Urinary bladder (tissue), 4 donors: ENCODE measurements at places on chromosomes 1 and 21.

DNA sequence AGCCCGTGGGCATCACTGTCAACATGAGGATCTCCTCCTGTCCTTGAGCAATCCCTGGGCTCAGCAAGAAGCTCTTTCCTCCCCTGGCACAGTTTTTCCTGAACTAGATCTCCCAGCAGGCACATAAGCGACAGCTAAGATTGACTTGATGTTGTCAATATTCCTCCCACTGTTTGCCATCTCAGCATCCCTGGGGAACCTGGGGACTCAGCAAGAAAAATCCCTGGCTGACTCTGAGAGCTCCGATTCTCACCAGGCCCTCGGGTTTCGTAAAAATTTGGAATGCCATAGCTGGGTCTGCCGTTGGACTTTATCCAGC lies 687.2 kb downstream of the MATN1 start:
- DNase-seq = no peak

GRCh38 chr1:1802871-1803270 lies 24.6 kb upstream of the NADK start:
- DNase-seq = no peak

GRCh38 chr1:226401355-226402303 lies 6.3 kb downstream of the PARP1 start:
- DNase-seq = no peak

DNA sequence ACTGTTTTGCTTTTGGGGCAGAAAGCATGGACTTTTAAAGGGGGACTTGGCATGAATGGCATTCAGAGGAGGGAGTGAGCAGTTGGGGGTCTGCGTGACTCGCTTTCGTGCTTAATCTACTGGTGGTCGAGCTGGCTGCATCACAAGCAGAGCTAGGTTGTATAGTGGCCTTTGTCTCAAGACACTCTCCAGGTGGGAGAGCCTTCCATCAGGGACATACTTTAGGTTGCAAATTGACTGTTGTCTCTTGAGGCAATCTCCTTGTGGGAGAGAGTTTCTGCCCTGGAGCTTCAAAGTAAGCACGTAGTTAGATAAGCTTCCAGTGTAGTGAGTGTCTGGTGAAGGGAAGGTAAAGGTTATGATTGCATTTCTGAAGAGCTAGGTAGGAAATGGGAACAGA lies 93.9 kb downstream of the C1orf21 start:
- DNase-seq = no peak

DNA sequence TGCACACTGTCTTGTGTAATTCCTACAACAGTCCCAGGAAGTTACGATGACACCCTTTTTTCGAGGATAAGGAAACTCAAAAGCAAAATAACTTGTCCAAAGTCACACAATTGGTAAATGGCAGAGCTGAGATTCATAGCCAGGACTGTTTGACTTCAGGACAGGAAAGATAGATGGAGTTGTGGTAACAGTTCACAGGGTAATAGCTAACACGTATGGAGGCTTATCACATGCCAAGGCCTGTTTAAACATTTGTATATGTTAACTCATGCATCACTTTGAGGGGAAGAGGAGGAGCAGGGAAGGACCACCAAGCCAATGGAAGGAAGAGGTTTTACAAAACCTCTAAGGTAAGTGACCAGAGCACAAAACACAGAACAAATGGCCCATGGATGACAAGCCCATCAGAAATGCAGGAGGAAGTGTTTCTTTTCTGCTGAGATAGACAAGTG lies 2.8 kb downstream of the DHCR24 start:
- no peak for DNase-seq

- DNase-seq = no peak
Observed at GRCh38 chr1:102420034-102420433, 423.3 kb upstream of the OLFM3 start.

- DNase-seq = no peak
Observed at GRCh38 chr1:94048413-94049164, 72.4 kb downstream of the ABCA4 start.

- DNase-seq = no peak
Observed at GRCh38 chr1:199272628-199273086, 633.8 kb downstream of the PTPRC start.

- DNase-seq = no peak
Observed at GRCh38 chr1:231208980-231209379, 32.0 kb upstream of the GNPAT start.
